ENCODE measurements at places on chromosomes 11 and 22. TPM values are rescaled to one million over a fixed set of nuclear protein-coding genes. Genes with fewer than 3 reads are reported as not detected.

DNA sequence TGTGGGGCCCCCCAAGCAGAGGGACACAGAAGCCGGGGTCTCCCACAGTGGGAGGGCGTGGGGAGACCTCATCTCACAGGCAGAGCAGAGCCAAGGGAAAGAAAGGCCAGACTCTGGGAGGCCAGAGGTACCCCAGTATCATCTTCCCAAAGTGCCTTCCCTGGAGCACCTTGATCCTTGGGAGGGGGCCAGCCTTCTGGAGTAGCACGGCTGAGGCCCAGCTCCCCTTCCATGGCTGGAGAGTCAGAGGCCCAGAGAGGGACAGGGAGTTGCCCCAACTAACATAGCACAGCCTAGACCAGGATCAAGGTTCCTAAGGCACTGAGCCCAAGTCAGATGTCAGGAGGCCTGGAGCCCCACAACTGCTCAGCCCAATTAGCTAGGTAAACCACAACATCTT lies 50.6 kb downstream of the ELFN2 start:
- no peak for DNase-seq

DNA sequence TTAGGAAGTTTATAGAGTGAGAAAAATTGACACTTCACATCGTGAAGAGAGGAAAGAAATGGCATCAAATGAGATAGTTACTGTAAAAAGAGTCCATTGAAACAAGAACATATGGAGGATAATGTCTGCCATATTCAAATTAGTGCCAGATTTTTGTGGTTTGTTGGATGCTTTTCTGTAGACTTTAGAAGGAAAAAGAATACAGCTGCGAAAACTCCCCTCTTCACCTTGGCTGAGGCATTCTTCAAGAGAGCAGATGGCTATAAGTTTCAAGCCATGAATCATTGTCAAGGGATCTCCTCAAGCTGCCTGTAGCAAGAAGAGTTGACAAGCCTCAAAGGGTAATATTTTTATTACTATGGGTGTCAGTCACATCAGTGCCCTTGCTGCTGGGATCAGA lies 507.4 kb upstream of the RAG2 start:
- DNase-seq: no peak

DNA sequence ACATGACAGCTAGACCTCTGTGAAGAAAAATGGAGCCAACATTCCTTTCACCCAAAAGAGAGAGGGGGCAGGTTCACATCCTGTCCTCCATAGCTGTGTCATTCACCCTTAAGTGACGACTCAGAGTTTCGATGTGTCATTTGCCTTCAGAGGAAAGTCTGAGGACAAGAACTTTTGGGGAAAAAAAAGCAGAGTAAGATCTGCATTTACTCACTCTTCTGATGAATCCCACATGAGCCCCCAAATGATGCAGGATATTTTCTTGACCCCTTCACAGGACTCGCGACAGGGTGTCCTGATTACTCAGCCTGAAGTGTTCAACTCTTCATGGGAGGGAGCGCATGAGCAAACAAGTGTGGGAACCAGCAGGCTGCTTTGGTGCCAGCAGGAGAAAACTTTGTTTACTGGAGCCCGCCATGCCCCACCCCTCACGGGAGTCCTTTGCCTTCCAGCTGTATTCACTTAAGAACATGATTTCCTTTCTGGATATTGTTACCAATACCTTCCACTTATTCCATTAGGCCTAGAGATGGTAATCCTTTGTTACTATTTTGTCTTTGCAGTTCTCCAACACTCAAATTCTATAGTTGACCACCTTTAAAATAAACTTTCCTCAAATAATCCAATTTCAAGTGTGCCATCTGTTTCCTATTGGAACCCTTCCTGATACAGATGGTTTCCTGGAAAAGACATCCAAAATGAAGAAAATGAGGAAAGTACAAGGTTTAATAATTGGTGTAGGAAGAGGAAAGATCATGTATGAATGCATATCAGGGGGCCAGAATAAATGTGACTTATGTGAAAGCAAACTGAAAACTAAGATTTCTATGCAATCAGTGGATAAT lies 729.8 kb downstream of the FAM181B start:
- no peak for DNase-seq

- DNase-seq: no peak
These were observed 6.7 kb downstream of the ETS1 start for GRCh38 chr11:128580612-128581011.

DNA sequence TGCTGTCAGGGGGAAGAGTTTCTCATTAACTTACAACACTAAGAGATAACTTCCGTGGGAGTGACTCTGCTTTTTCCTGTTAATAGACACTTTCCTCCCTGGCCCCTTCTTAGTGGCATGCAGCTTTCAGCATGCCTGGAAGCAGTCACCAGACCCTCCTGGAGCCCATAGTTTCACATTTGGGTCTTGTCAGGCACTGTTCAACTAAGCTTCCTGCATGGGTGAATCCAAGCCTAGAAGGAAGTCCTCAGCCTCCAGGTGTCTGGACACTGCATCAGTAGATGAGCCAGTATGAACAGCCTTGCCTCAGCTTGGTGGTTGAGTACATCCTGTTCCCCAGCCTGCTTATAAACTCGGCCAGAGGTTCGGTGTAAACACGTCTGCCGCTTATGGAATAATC lies 68.1 kb downstream of the PPP6R3 start:
- DNase-seq: peak; percentile 48

GRCh38 chr11:18730020-18730419 lies 4.0 kb upstream of the IGSF22 start:
- DNase-seq: no peak

- no peak for DNase-seq
These were observed 7.3 kb upstream of the TAGLN start for GRCh38 chr11:117191680-117192400.

GRCh38 chr11:72224564-72225410 lies at the start of gene INPPL1:
TSS of gene INPPL1 (plus strand) at chr11:72224767. CDS start at chr11:72224985, 218 bp downstream.
- DNase-seq: peak; percentile 58

DNA sequence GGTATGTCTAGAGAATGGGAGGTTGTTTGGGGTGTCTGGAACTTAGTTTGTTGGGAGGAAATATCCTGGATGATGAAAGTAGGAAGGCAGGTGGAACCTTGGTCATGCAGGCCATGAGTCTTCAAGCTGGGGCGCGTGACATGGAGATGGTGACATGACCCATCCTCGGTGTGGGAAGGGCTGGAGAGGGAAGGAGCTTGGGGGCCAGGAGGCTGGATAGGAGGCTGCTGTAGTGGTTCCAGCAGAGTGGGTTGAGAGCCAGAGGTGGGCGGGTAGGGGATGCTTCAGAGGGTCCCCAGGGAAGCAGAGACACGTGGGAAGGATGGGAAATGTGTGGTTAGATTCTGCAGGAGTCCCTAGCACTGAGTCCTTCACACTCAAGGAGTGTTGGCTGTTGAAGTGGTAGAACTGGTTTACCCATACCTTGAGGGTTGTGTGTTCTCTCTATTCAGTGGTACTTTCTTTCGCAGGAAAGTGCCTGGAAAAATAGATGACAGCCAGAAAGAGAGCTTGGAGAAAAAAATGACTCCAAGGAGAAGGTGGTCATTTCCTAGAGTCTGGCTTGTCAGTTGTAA lies 56.8 kb downstream of the LDLRAD3 start:
- DNase-seq: no peak

DNA sequence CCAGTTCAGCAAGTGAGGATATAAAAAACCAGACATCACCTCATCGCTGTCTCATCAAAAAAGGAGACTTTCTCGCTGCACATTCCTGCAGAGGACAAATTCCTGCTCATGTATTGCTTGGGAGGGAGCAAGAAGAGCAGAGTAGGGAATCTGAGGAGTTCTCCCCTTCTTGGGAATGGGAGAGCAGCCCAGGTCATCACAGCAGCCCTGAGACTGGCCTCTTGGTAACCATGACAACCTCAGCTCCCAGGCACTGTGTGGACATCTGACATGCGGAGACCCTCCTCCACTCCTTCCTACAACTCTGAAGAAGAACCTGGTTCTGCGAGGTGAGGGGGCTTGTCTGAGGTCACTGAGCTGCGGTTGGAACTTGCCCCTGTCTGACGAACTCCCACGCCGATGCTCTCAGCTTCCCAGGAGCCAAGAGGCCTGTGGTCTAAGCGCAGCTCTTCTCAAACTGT lies 17.9 kb downstream of the RFPL1 start:
- no peak for DNase-seq

DNA sequence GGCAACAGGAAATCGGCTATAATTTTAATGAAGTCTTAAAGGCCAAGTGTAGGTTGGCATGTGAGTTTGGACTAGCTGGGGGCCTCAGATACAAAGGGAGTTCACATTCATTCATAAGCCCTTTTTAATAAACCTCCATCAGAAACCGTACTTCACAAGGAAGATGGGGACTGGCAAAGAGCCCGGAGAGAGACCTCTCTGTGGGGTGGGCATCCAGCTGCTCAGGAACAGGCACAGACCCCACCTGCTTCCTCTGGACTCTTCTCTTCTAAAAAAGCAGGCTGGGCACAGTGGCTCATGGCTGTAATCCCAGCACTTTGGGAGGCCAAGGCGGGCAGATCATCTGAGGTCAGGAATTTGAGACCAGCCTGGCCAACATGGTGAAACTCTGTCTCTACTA lies 3.9 kb upstream of the ARFGAP3 start:
- DNase-seq: no peak

- DNase-seq: no peak
These were observed 7.2 kb downstream of the NDUFC2 start for GRCh38 chr11:78072455-78072854.

DNA sequence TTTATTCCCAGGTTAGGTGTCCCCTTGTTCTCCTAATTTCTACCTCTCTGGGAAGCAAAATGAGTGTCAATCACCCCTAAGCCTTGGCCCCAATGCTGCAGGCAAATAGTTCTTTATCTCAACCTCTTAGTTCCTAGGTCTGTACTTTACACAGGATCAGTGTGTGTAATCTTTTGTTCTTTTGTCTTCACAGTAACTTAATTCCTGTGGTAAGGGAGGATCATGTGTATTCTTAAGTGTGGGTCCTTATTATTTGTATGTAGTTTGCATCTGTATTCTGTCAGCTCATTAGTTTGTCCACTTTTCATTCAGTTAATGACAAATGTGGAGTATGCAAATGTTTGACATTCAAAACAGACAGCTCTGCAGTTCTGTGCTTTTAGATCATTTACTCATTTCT lies 166.7 kb downstream of the FAT3 start:
- DNase-seq: no peak

DNA sequence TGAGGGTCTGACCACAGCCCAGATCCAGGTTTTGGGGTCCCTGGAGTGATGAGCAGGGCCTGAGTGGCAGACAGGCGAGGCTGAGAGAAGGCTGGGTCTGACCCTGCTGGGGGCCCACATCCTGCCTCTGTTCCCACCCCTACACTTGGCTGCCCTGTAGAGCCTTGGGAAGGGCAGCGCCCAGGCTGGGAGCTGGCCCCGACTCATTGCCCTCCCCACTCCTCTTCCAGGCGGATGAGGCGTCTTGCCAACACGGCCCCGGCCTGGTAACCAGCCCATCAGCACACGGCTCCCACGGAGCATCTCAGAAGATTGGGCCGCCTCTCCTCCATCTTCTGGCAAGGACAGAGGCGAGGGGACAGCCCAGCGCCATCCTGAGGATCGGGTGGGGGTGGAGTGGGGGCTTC lies 4.9 kb downstream of the DERL3 start:
- DNase-seq: no peak

- no peak for DNase-seq
These were observed 559.8 kb downstream of the NELL1 start for GRCh38 chr11:21229224-21229623.

GRCh38 chr11:130477586-130478203 lies 29.2 kb downstream of the ADAMTS15 start:
- DNase-seq: no peak

- DNase-seq: no peak
These were observed 22.1 kb downstream of the CD44 start for GRCh38 chr11:35160902-35161597.

DNA sequence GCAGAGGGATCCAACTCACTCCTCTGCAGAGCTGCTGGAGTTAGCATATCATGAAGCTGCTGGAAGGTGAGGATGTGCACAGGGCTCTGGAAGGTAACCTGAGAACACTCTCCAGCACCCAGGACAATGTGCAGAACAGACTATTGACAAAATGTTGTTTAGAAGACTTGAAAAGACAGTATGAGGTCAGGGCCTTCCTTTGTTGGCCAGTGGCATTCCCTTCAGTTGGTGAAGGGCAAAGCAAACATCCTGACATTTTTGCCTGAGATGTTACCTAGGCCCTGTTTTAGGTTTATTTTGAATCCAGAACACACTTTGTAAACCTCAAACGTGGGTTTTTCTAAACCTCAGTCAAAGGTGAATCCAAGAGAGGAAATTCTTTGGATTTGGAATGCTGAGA lies 67.8 kb downstream of the DEPDC5 start:
- DNase-seq: no peak

DNA sequence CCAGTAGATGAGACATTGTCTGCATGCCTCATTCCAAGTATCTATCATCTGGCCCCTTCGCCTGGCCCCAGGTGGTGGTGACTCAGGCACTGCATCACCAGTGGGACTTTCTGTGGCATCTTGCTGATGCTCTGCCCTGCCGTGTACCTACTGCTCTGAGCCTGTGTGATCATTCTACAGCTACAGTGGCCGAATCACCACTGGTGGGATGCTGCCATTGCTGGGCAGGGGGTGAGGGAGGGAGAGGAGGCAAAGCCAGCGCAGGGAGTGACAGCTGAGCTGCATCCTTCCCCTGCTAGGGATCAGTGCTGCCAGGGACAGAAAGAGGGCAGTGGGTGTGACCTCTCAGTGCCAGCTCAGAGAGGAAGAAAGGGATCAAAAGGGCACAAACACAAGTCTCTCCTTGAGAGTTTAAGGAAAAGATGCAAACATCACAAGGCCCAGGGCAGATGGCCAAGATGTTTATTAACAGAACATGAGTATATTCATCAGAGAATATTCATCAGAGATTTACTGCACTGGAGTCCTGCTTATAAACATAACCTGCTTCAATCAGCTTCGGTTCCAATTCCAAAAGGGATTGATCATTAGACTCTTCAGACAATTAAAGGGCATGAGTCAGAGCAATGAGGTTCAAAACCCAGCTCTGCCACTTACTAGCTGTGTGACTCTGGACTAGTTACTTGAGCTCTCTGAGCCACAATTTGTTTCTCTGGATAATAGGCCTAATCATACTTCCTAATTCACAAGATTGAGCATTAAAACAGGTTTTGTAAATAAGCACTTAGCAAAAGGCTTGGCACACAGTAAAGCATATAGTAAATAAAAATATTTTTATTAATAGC lies 109.8 kb downstream of the NAT10 start:
- DNase-seq: no peak

DNA sequence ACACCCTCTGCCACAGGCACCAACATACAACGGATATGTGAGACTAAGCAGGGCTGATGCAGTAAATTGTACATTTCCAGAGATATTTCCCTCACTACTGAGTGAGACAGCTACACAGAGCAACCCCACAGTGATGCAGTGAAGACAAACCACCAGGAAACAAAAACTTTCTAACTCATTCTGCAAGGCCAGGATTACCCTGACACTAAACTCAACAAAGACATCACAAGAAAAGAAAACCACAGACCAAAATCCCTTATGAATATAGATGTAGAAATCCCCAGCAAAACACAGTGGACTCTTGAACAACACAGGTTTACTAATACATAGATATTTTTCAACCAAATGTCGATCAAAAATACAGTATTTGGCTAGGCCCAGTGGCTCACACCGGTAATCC lies 1.5 kb upstream of the SLC7A4 start:
- DNase-seq: no peak

- DNase-seq: no peak
These were observed 19.4 kb upstream of the P2RY2 start for GRCh38 chr11:73198677-73199076.

Gene SUSD2
- total RNA-seq: 0.39 TPM

Gene MAJIN
- not detected for total RNA-seq

Gene RFPL2
- total RNA-seq: not detected

Gene CD3D
- not detected for total RNA-seq

Gene PAMR1
- total RNA-seq: not detected

Gene KBTBD4
- 18.4 TPM for total RNA-seq

Gene ZNF74
- total RNA-seq: not detected

Gene CYTH4
- 24.8 TPM for total RNA-seq

Gene B3GAT1
- not detected for total RNA-seq

Gene TMA7B
- total RNA-seq: not detected

Gene RBMXL2
- 2.7 TPM for total RNA-seq

All from OCI-LY7 (cell line).